ENCODE measurements at places on chromosomes 13 and 19.
A peak's percentile ranks its signal among the peaks of the same experiment; 100 is the strongest.

DNA sequence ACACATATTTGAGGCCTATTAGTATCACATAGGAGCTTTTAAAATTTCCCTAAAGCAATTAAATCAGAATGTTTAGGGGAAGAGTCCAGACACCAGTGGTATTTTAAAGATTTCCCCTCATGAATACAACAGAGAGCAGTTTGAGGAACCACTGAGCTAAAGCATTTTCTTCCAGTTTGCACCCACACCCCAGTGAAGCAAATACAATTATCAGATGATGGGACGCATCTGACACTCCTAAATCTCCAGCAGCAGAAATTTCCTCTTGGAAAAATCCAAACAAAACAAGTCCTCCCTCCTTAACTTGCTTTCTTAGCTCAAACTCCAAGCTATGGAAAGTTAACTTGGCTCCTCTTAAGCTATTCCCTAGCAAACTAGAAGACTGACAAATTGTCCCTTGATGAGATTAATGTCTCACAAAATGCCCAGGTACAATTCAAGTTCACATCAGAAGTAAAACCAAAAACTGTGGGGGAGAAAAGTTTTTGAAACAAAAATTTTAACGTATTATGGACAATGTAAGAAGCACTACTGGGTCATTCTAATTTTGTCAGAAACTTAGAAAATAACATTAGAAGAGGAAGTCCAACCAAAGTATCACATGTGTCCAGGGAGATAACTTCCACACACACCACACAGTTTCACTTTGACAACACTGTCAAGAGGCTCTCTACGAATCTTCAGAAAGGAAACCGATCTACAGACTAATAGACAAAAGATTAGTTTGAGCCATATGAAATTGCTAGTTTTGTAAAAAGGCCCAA is 74.1 kb downstream of the ABCC4 start:
- DNase-seq: no peak

- no peak for DNase-seq
Measured at GRCh38 chr13:19587635-19588300, 26.4 kb upstream of the TPTE2 start.

DNA sequence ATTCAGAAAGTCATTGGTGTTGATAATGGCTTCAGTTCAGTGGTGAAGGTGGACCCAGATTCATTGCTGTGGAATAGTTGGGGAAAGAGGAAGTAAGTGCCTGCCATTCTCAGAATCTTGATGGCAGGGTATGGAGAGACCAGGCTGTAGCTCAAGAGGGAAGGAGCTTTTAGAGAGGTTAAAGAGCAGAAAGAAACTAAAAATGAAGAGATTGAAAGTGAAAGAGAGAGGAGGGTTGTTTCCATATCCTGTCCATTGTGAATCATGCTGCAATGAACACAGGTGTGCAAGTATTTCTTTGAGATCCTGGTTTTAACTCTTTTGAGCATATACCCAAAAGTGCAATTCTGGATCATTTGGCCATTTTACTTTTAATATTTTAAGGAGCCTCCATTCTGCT is 12.5 kb downstream of the GJB6 start:
- DNase-seq: no peak

- no peak for DNase-seq
Measured at GRCh38 chr19:48319647-48320541, 5.5 kb upstream of the EMP3 start.

GRCh38 chr13:26022538-26023292 is 29.1 kb downstream of the SHISA2 start:
- DNase-seq: no peak

GRCh38 chr13:82259284-82259683 is 1623.0 kb downstream of the SLITRK1 start:
- no peak for DNase-seq

- DNase-seq: no peak
Measured at GRCh38 chr13:33213024-33213768, 72.4 kb downstream of the STARD13 start.

GRCh38 chr13:87052731-87053130 is 618.4 kb upstream of the SLITRK5 start:
- DNase-seq: no peak

DNA sequence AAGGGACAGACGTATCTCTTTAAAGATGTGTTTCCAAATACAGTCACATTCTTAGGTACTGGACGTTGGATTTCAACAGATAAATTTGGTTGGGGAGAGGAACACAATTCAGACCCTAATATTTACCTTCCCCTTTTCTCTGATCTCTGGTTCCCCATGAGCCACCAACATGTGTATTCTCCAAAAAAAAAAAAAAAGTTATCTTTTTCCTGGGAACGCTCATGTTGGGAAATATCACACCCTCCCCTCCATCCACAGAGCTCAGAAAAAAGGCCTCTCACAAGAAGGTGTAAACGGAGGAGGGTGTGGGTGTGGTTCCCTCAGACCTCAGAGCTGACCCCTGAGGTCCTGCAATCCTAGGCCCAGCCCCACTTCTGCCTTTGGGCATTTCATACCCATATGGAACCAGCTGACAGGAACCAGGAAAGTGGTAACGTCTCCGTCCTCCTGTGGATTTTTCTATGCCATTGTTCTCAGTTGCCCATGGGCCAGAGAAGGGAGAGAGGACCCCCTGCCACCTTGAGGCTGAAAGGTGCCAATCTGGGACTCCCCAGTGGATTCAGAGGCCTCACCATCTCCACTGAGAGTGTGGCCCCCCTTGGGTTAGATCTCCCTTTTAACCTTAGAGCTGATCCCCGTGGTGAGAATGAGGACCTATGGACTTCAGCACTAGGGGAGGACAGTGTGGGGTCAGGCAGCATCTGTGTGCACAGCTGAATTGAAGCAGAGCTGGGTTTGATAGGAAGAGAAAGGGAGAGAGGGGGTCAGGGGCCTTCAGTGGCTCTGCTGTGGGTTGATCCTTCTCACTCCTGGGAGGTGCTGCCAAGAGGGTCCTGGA is 8.4 kb upstream of the SIGLEC12 start:
- no peak for DNase-seq

GRCh38 chr19:44626048-44626624 is 12.8 kb downstream of the IGSF23 start:
- no peak for DNase-seq

DNA sequence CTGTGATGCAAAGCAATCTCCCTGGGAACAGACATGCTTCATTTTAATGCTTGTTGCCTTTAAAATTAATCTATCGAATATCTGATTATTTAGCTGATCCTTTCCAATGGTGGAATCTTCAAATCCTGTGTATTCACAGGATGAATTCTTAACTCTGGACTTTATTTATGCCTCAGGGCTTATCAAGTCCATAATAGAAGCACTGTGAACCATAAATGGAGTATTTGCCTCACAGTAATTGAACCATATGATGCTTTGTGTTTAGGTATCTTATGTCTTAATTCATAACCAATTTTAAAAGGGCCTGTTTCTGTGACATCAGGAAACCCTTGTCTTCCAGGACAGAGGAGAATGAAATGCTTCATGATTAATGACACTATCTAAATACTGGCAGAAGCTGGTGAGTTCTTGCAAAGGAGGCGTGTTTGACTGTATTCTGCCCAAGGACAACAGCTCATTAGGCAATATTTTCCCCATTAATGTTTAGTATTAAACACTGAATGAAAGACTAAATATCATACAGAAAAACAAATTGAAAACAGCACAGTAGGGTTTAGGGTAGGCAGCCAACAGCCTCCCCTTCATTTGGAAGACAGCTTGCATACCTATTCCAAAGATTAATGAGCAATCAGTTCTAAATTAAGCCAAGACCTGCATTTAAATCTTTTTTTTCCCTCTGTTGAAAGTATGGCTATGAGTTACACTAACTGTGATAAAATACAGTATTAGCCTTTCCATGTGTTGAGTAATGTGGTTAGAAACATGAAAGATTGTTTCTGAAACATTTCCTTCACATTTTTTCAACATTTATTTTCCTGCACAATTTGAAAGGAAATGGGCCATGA is 709.4 kb downstream of the PCDH9 start:
- DNase-seq: no peak

DNA sequence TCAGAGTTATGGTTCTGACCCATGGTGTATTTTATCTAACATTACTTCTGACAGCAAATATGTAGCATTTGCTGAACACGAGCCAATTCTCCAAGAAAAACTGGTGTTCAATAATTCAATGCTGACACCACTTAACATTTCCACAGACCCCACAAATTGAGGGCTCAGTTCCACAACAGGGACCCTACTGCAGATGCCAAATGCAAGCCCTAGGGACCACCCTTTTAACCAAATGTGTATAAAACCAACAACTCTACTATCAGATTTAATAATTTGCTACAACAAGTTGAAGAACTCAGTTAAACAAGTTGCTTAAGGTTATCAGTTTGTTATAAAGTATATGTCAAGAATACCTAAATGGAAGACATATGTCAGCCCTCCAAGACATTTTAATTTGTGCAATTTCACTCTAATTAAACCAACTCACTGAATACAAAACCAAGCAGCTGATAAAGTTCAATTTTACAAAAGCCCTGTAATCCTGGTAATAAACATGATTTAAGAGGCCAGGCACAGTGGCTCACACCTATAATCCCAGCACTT is 6.7 kb downstream of the ZNF44 start:
- no peak for DNase-seq

GRCh38 chr13:47519626-47520025 is 481.4 kb downstream of the SUCLA2 start:
- no peak for DNase-seq

DNA sequence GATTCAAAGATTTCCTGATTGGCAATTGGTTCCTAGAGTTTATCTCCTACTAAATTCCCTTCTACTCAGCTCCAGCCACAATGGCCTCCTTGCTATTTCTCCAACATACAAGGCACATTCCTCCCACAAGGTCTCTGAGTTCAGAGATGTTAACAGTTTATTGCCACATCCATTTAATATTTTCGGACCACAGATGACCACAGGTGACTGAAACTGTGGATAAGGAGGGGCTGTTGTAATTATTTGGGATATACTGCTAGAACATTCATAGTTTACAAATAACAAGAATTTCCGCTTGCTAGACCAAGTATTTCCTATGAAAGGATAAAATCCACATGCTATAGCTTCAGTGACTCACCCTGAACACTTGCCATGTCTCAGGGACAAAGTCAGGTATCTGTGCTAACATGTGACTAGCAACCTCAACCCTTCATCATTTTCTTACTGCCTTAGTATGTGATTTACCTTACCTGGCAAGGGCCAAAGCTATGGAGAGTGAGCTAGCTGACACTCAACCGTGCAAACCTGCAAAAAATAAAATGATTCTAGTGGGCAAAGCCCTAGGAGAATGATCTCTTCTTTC is 117.7 kb downstream of the TBC1D4 start:
- DNase-seq: no peak

DNA sequence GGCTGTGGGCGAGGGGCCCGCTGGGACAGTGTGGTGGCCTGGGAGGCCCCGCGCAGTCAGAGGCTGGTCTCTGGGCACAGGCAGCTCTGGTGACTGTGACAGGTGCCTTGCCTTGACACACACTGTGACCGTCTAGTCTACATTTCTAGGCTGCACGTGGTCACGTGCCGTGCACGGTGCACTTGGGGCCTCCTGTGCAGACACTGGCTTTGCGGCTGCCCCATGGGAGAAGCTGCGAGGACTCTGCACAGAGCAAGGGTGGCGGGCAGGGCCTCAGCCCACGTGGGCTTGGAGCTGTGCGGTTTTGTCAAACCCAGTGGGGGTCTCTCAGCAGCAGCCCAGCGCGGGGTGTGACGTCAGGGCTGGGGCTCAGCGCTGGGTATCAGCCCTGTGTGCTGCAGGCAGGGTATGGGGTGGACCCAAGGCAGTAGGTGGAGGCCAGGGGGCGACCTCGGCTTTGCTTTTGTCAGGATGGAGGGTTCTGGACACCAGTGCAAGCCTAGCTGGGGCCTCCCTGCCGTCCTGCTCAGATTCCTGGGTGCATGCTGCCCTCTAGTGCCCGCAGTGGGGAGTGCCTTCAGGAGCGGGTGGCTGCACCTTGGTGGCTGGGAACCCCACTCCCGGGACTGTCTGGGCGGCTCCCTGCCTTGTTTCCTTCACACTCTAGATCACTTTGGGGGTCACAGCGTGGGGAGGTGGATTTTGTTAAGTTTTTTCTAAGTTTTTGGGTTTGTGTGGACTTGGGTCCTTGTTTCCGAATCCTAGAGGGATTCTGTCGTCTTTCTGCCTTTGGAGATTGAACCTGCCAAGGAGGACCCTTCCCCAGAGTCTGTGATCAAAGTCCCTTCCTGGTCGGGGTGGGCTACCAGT is 62.6 kb downstream of the KDM4B start:
- DNase-seq: peak; percentile 61

DNA sequence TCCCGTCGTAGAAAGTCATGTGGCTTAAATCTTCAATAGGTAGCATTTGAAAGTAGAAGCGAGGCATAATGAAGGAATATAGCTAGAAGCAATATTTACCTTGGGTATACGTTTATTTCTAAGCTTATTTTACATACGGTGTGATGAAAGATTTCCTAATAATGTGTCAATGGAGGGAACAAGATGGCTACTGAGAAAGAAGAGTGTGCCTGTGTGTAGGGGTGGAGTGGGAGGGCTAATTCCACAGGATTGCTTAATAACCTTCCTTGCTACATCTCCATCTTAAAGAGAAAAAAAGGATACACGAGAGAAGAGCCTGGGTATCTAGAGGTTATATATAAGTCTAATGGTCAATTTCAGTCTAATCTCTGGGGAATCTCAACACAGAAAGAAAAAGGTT is 2.0 kb downstream of the SPART start:
- DNase-seq: no peak

DNA sequence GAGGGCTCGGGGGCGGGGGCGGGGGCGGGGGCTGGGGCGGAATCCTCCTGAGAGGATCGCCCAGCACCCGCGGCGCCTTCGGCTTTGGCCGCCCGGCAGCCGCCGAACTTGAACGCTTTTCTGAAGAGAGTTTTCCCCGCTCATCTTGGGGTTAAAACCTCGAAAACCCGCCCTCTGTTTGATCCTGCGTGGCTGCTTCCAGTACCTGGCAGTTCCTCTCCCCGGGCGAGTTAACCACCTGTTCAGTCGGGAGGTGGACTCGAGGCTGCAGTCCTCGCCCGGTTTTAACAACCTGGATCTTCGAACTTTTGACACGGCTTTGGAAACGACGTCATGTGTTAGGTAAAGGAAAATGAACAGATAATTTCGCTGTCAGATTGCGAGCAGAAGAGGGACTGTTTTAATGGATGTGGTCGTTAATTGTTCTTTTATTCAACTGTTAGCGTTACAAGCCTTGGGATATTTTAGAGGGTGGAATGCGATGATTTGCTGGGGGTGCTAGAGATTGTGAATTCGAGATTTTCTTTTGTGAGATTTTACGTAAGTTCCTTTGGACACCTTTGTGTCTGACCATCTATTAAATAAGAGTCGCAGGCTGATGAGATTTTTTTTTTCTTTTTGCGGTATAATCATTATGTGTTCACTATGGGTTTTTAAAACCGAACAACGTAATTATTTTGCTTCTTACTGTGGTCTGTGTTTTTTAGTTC is 1.0 kb downstream of the FNDC3A start:
- no peak for DNase-seq

GRCh38 chr13:77522444-77522843 is 13.1 kb upstream of the SCEL start:
- DNase-seq: no peak

GRCh38 chr13:87128036-87128435 is 543.1 kb upstream of the SLITRK5 start:
- DNase-seq: peak; percentile 52

DNA sequence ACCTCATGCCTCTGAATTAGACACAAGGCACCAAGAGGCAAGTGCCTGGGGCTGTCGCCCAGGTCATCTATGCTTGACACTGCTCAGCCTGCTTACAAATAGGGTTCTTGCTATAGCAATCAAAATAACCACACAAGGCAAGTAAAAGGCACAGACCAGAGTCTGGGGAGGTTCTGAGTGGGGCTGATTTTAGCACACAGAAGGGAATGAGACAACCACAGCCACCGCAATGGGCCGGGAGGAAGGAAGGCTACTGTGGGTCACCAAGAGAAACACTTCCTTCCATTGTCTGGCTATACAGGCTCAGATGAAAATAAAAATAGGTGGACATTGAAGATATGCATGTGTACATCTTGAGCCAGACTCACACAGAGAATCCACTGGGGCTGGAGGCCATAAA is 159.1 kb downstream of the DLEU7 start:
- DNase-seq: no peak
